ENCODE measurements at places on chromosomes 6 and 20. TPM values are rescaled to one million over a fixed set of nuclear protein-coding genes. Genes with fewer than 3 reads are reported as not detected.

DNA sequence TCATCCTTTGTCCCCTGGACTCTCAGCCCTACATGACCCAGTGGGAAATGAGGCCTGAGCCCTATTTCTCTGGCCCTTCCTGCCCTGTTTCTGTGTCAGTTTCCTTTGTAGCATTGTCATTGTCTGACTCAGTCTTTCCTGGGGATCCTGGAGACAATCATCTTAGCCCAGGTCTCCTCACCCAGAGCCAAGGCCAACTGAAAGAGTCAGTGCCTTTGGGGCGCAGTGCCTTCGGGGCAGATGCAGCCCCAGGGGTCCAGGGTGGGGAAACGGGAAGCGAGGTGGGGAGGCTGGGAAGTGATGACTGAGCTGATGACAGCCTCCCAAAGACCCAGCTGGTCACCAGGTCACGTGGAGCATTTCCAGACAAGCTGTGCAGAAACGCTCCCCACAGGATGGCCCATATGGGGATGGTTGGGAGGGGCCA is 93.3 kb upstream of the SULF2 start:
- DNase-seq, result no peak
- peaks cover 5% of the 10 kb centered on the region for H3K27me3 ChIP-seq
- no peak overlapping the region for H3K4me3 ChIP-seq

DNA sequence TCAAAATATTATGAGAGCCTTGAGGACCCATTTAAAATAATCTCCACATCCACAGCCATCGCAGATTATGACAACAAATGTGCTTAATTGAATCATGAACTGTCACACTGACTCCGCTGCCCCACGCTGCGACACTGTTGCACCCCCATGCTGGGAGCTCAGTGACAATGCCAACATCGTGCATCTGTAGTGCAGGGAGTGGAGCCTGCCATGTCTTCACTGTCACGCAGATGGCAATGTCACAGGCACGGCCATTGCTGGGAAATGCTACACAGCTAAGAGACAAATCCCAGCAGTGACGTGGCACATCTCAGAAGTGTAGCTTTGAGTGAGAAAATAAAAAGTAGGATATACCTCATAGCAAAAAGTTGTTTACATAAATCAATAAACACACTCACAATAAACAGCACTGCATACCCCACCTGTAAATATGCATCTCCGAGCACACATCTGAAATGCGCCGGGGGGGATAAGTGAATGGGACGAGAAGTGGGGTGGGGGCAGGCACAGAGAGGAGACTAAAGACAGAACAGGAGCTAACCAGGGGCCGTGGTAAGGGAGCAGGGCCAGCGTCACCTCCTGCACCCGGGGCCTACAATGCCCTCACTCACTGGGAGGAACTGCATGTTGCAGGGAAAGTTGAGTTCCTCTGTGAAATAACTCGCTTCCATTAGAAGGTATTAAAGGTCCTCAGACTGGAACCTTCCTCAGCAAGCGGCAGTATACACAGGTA is 349.9 kb downstream of the THBS2 start:
- no peaks in the 10 kb centered on the region for H3K27me3 ChIP-seq
- no peak overlapping the region for H3K27ac ChIP-seq
- no peak for DNase-seq
- H3K36me3 ChIP-seq, result peaks cover 2% of the 10 kb centered on the region
- H3K4me1 ChIP-seq, result no peaks in the 10 kb centered on the region

DNA sequence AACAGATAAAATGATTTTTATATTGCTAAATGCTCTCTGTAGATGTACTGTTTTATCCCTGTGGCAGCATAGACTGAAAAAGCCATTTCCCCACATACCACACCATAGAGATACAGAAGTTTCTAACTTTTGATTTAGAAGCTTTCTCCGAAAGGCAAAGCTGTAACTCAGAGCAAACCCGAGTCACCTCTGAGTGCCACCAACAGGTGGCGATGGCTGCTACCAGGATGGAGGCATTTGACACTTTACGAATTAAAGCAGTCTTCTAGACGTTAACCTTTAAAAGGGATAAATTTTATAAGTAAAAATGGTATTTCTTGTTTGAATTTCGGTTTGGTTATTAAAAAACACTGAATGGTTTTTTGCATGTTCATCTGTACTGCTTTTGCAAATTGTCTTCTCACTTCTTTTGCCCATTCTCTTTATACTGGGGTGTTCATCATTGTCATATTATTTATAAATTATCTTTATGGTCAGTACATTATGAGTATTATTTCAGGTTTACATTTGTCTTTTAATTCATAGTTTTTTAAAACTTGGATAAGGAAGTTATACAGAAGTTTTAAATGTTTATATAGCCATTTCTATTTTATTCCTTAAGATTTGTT is 201.0 kb upstream of the CEP162 start:
- no peak overlapping the region for H3K27ac ChIP-seq
- H3K4me3 ChIP-seq, result no peak overlapping the region
- peaks cover 8% of the 10 kb centered on the region for H3K4me1 ChIP-seq
- H3K36me3 ChIP-seq, result no peaks in the 10 kb centered on the region

GRCh38 chr6:44921798-44922197 is 406.3 kb upstream of the RUNX2 start:
- H3K4me3 ChIP-seq, result no peak overlapping the region
- no peaks in the 10 kb centered on the region for H3K4me1 ChIP-seq
- no peak for DNase-seq
- H3K36me3 ChIP-seq, result no peaks in the 10 kb centered on the region
- no peak overlapping the region for H3K27ac ChIP-seq

The ZSCAN26 gene
- total RNA-seq, result 19.8 TPM

Data from neural crest cell (in vitro differentiated cells).